Stomach (tissue), 19 donors: ENCODE measurements at places on chromosomes 7 and 10. TPM values are rescaled to one million over a fixed set of nuclear protein-coding genes. Genes with fewer than 3 reads are reported as not detected.

- no peak for DNase-seq
Observed at GRCh38 chr10:132366499-132366898, 30.5 kb upstream of the PWWP2B start.

GRCh38 chr7:100604028-100604975 lies 2.1 kb downstream of the PCOLCE start:
- peak; percentile 90 for DNase-seq

The COX19 gene
- total RNA-seq, result 20.5 TPM

- DNase-seq, result no peak
Observed at GRCh38 chr10:117543225-117544003, 868 bp downstream of the EMX2 start.

DNA sequence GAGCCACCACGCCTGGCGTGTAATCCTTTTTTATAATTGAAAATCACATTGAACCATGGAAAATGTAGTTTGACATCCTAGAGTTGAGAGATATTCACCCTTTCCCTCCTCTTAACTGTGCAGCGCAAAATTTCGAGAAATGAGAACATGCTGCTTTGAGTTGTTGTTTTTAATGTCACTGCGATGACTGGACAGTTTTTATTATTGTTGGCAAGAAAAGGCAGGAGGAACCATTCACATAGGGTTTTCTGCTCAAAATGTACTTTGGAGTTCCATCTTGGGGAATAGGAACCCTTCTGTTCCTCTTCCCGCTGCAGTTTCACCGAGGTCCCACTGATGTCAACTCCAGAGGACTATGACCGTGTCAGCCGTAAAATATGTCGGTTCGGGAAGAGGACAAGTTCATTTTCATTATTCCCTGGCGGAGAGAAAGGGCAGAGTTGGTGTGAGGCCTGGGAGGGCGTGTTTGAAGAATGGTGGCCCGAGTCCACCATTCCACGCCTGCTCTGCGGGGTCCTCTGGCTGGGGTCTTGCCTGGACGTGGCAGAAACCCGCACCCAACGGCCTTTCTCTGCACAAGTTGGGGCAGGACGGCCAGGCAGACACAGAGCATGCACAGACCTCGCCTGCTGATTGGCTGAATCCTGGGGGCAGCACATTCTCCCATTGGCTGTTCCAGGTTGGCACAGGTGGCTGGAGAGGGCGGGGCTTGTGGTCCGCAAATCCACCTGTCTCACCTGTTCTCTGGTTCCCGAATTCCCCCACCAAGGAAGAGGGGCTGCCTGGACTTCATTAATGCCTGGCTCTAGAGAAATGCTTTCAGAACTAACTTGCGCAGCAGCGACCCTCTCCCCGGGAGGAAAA lies 105.1 kb upstream of the TCF7L2 start:
- DNase-seq, result no peak

DNA sequence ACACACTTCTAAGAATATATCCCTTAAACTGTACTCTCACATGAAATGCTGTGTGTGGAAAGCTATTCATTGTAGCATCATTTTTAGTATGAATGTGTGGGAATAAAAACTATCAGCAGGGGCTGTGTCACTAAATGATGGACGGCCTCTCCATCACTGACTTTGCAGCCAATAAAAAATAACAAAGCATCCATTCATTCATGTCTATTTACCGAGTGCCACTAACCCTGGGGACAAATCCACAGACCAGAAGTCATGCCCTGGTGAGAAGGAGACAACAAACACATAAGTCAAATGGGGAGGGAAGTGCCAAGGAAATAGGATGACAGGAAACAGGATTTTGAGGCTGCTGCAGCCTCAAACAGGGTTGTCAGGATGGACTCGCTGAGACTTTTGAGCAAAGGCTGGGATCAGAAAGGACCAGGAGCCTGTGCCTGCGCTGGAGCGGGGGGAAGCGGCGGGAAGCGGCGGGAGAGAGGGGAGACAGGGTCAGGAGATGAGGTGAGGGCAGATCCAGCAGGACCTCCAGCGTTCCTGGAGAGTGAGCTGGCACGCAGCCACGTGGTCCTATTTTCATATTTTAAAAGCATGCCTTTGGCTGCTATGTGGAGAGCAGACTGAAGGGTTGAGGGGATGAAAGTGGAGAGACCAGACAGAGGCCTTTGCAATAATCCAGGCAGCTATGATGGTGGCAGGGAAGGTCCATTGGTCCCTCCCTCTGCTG lies 2.2 kb upstream of the NOM1 start:
- no peak for DNase-seq

DNA sequence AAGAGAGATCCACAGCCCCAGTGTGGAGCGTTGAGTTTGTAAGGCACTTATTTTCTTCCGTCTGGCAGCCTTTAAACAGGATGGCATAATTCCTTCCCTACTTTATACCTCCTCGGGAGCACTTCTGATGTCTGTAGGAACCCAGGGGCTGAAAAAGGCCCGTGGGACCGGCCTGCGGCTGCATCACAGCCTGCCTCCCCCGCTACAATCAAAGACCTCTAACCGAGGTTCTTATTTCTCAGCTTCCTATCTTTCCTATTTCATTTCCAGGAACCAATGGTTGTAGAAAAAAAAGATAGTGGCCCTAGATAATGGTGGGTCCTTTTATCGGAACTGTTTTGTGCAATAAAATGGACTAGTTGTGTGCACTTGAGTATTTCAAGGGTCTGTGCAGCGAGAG lies 4.1 kb upstream of the CTBP2 start:
- no peak for DNase-seq

DNA sequence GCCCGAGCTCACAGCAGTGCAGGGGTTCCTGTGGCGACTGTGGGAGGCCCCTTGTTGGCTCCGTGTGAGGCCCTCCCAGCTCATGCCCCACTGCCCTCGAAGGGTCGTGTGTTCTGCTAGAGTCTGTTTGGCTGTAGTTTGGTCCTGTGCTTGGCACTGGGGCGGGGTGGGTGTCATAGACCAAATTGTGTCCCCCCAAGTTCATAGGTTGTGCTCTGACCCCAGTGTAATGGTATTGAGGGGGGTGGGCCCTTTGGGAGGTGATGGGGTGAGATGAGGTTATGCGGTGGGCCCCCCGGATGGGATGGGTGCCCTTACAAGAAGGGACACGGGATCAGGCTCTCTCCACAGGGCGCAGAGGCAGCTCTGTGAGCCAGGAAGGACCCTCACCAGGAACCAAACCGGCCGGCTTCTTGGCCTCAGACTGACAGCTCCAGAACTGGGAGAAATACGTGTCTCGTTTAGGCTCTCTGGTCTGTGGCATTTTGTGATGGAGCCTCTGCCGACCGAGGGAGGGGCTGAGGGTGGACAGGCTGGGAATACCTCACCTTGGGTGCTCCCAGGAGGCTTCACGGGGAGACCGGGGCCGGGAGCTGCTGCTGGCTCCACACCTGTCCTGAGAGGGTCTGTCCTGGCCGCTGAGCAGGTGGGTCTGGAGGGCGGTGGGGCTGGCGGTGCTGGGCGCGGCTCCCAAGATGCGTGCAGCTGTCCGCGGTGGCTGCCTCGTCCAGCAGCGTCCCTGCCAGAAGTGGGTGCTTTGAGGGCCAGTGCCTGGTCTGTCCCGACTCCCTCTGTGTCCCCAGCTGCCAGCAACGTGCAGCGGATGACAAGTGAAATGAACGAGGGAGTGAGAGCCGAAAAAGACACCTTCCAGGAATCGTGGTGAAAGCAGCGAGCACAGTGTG lies 89.4 kb downstream of the INPP5A start:
- DNase-seq, result no peak

DNA sequence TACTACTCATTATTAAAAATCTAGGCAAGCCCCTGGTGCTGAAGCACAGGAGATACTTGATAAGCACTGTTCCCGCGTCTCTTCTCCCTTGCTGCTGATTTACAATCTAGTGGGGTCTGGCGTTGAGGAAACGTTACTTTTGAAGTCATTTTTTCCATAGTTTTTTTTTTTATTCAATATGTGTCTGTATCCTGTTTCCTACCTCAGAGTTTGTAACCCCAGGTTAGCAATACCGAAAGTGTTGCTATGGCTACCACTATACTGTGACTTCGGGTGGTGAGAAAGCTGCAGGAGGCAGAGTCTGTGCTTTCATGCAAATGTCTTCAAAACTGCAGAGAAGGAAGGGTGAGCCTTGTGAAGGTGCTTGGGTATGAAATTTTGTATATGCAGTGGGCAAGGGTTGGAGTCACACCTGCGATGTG lies 458.8 kb upstream of the GHITM start:
- DNase-seq, result peak; percentile 37

DNA sequence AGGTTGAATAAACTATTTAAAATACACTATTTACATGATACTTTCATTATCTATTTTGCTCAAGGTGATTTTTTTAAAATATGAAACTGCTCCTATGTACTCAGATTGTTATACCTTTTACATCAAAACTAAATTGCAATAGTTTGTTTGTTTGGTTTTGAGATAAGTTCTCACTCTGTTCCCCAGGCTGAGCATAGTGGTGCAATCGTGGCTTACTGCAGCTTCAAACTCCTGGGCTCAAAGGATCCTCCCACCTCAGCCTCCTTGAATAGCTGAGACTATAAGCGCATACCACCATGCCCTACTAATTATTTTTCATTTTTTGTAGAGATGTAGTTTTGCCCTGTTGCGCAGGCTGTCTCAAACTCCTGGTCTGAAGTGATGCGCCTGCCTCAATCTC lies 12.7 kb downstream of the TAS2R60 start:
- DNase-seq, result no peak

The CPXM2 gene
- total RNA-seq, result 10.0 TPM

The TMEM196 gene
- total RNA-seq, result not detected

GRCh38 chr10:4685904-4686643 lies 139.9 kb upstream of the AKR1E2 start:
- DNase-seq, result no peak

DNA sequence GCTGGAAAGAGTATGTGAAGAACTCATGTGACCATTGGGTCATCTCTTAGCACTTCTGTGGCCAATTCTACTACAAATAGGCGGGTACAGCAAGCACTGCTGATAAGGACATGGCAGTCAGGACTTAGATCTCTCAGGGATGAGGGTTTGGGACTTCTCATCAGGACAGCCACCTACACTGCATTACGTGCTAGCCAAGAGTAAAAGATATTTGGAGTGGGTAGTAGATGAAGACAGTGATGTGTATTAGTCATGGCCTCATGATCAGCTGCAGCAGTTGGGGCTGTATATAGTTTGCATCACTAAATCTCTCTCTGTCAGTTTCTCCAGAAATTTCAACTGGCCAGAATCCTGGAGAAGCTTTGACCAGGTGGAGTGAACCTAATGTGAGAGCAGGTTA lies 9.2 kb downstream of the TAS2R60 start:
- DNase-seq, result no peak

GRCh38 chr7:135389971-135390370 lies 119.9 kb downstream of the CNOT4 start:
- no peak for DNase-seq

- DNase-seq, result no peak
Observed at GRCh38 chr10:77032188-77032570, 605.4 kb downstream of the KCNMA1 start.

- no peak for DNase-seq
Observed at GRCh38 chr10:23344241-23344841, at the start of gene C10orf67. C10orf67 (minus strand) TSS chr10:23344797; CDS start chr10:23344774, 23 bp downstream.

The BICC1 gene
- total RNA-seq, result 4.1 TPM

DNA sequence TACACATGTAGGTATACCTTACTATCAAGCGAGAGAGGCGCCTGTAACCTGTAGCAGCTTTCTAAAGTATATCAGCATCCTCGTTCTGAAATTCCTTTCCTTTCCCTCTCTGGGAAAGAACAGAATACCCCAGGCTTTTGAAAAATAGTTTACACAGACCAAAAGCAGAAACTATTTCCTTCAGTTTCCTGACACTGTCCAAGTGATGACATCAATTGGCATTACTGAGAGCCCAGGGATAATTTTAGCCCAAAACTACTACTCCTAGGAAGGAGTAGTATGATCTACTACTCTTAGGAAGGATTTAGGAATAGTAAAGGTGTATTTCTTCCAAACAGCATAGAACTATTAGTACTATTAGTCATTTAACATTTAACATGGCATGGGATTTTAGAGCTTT lies 6.0 kb downstream of the GNG11 start:
- DNase-seq, result peak; percentile 36
